ENCODE measurements at places on chromosomes 2 and 18.

- DNase-seq: no peak
These were observed 132.9 kb downstream of the NR4A2 start for GRCh38 chr2:156199588-156199987.

- peak; percentile 7 for DNase-seq
These were observed 37.0 kb downstream of the PIK3C3 start for GRCh38 chr18:41992066-41992465.

DNA sequence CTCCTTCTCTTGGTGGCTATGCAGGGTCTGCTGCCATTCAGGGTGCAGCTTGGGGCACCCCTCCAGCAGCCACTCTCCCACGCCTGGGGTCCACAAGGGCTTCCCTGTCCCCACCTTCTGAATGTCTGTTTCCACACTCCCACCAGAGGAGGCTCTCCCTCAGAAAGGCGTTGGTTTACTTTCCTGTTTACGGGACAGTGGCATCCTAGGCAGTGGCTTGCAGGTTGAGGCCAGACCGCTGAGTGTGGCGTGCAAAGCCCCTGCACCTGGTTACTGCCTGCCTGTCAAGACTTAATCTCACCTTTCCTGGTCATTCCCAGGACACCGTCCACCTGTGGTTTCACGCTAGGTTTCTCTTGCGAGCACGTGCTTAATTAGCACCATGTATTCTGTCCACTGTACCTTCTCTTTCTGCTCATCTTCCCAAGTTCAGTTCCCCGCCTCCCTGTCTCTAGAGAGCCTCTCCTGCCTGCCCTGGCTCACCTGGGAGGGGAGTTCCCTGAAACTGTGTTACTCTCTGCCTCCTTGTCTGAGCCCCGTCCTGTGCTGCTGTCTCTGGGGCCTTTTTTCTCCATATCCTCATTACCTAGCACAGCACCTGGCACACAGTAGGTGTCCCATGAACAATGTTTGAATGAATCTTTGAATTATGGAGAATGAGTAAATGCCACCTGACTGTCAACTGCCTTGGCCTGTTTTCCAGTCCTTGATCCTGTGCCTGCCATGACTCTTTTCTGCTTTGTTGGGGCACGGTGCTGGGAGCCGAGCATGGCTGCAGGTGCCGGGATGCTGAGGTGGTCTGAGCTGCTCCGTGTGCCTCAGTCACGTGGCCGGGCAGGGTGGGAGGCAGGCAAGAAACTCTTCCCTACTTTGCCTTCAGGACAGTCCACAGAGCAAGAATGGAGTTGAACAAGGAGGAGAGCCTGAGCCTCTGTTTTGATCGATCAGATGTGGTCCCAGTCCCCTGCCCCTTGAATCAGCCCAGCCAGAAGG lies 56.4 kb downstream of the ARHGEF4 start:
- no peak for DNase-seq

DNA sequence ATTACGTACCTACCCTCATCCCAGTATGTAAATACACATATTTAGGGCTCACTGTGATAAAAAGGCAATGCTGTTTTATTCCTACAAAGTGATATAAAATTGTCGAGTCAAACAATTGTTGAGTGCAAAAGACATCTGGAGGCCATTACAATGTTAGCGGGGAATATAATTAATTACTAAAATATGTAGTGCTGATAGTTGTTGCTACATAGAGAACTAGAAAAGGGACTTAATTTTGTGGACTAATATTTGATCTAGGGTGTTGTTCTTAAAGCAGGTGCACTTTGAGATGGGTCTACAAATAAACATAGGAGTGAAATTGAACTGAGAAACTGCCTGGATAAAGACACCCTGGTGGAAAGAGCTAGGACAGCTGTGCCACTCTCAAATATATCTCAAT lies 300.1 kb downstream of the NOL4 start:
- DNase-seq: no peak

- no peak for DNase-seq
These were observed 169.5 kb downstream of the NOL4 start for GRCh38 chr18:34055227-34055626.

GRCh38 chr2:133900909-133901308 lies 332.6 kb upstream of the NCKAP5 start:
- no peak for DNase-seq

DNA sequence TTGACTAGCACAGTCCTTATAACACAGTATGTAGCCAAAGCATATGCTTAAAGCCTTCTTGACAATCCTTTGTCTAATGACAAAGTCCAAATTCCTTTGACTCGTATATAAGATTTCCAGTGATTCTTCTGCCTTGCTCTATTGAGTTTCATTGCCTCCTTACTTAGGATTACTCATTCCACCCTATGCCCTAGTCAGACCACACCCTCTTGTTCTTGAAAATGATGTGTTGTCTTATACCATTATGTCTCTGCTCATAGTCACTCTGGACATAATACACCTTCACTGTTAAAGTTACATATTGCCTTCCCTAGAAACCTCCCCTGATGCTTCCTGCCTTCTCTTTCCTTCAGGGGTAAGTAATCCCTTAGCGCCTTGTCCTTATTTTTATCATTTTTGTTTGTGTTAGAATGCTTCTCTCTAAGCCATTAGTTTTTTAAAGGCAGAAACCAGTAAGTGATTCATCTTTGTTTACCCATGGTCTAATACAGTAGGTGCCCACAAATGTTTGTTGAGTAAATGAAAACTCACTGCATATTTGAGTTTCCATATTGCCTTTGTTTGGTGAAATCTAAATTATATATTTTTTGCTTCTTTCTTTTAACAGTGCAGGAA lies 19.3 kb downstream of the GPD2 start:
- DNase-seq: no peak

DNA sequence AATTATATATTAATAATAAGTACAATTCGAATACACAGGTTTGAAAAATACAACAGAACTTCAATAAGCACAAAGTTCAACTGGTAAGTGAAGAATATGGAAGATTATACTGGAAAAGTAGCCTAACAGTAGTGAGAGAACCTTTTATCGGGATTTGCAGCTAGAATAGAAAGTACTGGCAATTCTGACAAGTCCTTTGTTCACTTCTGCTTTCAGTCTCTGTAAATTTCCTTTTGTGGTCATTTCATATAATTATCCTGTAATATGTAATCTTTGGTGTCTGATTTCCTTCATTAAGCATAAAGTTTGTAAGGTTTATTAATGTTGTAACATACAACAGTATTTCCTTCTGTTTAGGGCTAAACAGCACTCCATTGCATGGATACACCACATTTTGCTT lies 67.2 kb downstream of the CUL3 start:
- DNase-seq: no peak

GRCh38 chr18:23529604-23530003 lies 26.3 kb downstream of the RMC1 start:
- peak; percentile 29 for DNase-seq

DNA sequence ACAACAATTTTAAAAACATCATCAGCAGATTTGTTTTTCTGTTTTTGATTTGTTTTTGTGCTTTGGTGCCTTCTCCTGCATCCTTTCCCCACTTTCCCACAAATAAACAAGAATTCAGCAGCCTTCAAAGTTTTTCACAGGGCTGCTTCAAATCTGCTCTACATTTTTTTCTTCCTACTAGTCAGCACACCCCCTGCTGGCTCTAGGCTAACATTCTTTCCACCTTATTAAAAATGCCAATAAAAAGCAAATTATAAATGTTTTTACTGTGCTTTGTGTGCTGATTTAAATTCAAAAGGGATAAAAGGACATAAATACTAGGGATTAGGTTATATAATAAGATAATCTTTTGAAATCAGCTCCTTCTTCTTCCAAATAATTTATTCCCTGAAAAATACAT lies 6.2 kb upstream of the CNTNAP5 start:
- DNase-seq: peak; percentile 39

DNA sequence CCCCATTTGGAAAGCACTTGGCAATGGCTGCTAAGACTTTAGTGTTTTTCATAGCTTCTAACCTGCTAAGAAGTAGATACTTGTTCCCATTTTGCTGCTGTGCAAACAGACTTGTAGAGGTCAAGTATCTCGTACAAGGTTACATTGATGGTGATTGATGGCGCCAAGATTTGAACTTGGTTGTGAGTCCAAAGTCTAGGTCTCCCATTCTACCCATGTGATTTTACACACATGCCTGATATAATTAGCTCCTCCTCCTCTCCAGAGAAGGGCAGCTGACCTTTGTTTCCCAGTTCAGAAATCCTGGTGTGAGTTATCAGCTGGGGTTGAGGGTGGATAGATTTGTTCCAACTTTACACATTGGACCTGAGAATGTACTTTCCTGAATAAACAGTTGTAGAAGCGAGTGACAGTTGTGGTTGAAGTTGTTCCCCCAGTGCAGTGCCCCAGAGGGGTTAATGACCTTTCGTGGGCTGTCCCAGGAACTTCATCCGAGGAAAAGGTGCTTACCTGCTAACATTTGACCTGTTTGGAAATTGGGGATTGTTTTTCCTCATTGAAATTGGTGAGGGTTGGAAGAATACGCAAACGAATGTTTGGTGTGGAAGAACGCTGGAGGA lies 10.4 kb downstream of the TCF7L1 start:
- no peak for DNase-seq

- no peak for DNase-seq
These were observed 518.6 kb upstream of the MYT1L start for GRCh38 chr2:2849464-2850217.

DNA sequence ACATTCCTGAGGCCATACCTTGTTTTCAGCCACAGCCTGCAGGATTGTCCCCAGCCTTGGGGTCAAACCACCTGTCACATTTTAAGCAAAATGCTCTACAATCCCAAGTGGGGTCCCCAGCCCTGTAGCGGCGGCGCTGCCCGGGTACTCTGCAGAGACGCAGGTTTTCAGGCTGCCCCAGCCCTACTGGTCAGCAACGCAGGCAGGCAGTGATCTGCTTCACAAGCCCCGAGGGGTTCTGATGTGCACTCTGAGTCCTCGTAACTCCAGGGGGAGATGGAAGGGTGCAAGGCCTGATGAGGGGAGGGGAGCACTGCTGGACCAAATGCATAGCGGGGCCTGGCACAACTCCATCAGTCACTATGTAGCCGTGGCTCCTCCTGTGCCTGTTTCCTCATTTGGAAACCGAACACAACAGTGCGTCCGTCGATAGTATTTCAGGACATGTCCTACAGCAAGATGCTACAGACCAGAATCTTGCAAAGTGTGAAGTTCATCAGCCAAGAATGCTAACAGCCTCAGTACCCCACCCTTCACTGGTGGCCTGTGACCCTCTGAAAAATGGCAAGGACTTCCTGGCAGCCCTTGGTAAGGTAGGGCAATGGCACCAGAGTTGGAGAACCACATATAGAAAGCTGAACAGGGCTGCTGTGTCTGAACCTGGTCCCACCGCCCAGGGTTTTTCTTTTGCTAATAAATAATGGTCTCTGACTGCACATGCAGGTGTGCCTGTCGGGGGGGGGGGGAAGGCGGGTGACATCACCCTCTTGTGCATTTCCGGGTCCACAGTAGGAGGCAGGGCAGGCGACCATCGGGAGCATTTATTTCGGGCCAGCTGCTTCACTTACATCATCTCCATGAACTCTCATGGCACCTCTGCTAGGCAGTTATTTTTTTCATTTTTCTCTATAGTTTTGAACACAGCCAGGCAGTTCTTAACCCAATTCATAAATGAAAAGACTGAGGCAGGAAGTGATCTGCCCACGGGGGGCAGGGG lies 50.6 kb upstream of the TFCP2L1 start:
- no peak for DNase-seq

GRCh38 chr2:149365931-149366583 lies 35.7 kb downstream of the LYPD6 start:
- DNase-seq: no peak

DNA sequence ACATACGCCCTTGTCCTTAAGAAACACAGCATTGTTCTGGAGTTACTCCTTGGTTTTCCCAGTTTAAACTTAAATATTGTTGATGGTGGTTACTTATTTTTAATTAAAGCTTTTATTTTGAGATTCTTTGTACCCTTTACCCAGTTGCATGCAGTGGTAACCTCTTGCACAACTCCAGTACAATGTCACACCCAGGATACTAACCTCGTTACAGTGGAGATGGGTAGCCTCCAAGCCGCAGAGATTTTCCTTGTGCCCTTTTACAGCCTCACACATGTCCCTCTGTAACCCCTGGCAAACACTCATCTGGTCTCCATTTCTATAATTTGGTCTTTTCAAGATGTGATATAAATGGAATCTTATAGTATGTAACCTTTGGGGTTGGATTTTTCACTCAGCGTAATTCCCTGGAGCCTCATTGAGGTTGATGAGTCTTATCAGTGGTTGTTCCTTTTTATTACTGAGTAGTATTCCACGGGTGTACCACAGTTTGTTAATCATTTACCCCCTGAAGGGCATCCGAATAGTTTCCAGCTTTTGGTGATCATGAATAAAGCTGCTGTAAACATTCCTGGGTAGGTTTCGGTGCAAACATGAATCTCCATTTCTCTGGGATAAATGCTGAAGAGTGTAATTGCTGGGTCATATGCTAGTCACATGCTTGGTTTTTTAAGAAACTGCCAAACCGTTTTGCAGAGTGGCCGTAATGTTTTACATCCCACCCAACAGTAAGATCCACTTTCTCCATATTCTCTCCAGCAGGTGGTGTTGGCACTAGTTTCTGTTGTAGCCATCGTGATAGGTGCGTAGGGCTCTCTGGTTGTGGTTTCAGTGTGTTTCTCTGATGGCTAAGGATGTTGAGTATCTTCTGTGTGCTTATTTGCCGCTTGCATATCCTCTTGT lies 68.6 kb downstream of the DGKD start:
- DNase-seq: no peak

- peak; percentile 14 for DNase-seq
These were observed 92.4 kb downstream of the RHOB start for GRCh38 chr2:20539133-20539719.

DNA sequence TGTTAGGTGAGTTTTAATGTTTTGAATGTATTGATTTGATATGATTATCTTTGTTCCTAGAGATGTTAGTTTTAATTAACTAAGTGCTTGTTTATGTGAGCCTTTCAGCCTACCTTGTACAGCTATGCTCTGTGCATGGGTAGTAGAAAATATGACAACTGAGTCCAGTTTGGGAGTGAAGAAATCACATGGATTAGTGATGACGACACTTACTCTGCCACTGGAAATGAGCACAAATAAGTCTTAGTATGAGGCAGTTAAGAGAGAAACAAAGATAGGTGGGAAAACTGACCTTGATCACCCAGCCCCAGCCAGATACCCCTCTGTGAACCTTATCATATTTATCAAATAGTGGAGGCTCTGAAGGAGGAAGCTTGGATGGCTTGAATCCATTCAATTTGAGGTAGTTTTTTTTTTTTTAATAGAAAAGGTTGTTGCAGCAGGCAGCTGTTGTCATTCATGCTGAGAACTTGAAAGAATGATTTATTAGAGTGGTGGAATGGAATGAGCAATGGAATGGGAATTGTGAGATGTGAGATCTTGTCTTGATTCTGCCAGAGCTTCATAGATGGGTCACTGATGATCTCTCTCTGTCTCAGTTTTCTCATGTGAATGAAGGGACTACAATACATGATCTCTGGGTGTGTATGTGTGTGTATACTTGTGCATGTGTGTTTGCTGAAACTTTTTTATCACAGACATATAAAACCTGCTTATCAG lies 96.4 kb downstream of the MAP3K20 start:
- no peak for DNase-seq

- no peak for DNase-seq
These were observed 1433.8 kb upstream of the SLC39A10 start for GRCh38 chr2:194223218-194223617.

- DNase-seq: no peak
These were observed 5.4 kb upstream of the STAT1 start for GRCh38 chr2:191019376-191019775.

- DNase-seq: no peak
These were observed 68.5 kb downstream of the SFXN5 start for GRCh38 chr2:73003027-73003426.

All from fibroblast of pulmonary artery (primary cell).